ENCODE measurements at places on chromosomes 11 and 22.

- no peak for DNase-seq
These were observed 1412.2 kb downstream of the BRD1 start for GRCh38 chr22:48415520-48415919.

DNA sequence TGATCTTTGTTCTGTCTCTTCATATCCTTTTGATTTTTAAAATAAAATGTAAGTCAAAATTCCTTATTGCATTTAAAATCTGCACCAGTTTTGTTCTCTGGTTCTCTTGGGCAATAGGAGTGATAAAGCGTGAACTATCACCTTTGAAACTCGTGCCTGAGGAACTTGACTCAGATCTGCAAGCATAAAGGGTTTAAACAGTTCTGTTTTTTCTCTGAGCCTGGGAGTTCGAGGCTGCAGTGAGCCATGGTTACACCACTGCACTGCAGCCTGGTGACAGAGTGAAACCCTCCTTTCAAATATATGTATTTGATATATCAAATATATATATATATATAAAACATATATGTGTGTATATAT lies 38.9 kb upstream of the CLMP start:
- DNase-seq, result no peak

DNA sequence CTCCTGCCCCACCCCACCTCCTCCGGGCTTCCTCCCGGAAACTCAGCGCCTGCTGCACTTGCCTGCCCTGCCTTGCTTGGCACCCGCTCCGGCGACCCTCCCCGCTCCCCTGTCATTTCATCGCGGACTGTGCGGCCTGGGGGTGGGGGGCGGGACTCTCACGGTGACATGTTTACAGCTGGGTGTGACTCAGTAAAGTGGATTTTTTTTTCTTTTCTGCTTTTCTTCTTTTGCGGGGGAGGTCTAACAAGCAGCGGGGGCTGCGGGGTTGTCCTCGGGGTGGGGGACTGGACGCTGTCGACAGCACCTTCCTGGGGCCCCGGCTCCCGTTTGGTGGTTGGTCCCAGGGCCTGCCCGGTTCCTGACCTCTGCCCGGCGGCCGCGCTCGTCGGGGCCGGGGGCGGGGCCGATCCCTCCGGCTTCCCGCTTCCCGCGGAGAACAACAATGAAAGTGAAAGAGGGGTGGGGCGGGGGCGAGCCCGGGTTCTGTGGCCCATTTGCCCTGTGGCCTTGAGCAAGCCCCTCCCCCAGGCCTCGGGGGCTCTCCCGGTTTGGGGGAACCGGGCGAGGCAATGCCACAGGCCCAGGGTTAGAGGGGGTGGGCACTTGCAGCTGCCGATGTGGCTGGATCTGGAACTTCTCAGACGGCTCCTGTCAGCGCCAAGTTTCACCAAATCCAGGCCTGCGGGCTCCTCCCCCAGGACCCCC lies 975 bp upstream of the MDK start:
- DNase-seq, result peak; percentile 78

GRCh38 chr11:44802347-44802746 lies 75.6 kb downstream of the TSPAN18 start:
- DNase-seq, result no peak

GRCh38 chr11:3127706-3128355 lies 37.3 kb downstream of the OSBPL5 start:
- no peak for DNase-seq

DNA sequence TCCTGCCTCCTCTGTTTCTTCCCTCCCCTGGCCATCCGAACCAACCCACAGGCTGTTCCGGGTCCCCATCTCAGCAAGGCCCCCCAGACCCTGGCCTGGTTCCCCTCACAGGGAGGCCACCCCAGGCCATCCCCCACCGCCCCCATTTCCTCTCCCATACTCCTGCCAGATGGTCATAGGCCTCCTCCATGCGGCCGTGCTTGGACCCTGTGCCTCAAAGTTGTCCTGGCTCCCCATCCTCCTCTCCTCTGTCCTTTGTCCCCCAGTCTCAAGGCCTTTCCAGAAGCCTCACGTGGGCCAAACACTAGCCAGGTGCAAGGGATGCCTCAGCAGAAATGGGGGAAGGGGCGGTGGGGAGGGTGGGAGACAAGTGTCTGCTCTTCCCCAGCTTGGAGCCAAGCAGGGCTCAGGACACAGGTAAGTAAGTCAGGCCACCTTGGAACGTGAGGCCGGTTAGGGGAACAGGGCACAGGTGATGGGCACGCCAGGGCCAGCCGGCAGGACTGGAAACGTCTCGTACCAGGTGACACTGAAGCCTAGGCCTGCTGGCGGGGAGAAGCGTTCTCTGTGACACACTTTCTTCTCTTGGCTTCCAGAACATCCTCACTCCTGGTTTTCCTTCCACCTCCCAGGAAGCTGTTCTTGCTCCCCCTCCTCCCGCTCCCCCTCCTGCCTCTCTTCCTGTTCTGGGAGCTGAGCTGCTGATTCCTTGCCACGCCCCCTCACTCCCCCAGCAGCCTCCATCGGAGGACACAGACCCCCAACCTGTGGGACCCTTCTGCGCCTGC lies 31.5 kb upstream of the SLC22A12 start:
- no peak for DNase-seq

GRCh38 chr11:64064374-64065140 lies 28.8 kb downstream of the FLRT1 start:
- DNase-seq, result no peak

GRCh38 chr11:58097437-58097836 lies 27.9 kb downstream of the OR9I1 start:
- DNase-seq, result no peak

DNA sequence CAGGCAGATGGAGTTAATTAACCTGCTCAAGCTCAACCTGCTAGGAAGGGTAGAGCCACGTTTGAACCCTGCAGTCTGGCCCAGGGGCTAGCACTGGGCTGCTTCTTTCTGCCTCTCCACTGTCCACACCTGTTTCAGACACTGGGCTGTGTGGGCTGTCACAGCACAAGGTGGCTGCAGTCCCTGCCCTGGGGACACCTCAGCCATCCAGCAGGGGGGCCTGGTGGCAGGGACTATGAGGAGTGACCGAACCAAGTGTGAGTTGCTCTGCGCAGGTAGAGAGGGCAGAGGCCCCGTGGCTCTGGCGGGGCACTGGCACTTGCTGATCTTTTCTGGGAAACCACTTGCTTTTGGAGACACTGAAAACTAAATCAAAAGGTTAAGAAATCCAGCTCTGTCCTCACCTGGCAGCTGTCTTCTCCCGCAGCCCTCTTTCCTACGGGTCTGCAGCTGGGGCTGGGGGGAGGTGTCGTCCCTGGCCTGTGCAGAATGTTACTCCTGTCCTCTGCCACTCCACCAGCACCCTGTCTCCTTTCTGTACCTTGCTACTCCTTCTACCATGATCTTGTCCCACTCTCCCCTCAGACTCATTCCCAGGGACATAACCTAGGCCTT lies 5.8 kb downstream of the BAD start:
- DNase-seq, result no peak

DNA sequence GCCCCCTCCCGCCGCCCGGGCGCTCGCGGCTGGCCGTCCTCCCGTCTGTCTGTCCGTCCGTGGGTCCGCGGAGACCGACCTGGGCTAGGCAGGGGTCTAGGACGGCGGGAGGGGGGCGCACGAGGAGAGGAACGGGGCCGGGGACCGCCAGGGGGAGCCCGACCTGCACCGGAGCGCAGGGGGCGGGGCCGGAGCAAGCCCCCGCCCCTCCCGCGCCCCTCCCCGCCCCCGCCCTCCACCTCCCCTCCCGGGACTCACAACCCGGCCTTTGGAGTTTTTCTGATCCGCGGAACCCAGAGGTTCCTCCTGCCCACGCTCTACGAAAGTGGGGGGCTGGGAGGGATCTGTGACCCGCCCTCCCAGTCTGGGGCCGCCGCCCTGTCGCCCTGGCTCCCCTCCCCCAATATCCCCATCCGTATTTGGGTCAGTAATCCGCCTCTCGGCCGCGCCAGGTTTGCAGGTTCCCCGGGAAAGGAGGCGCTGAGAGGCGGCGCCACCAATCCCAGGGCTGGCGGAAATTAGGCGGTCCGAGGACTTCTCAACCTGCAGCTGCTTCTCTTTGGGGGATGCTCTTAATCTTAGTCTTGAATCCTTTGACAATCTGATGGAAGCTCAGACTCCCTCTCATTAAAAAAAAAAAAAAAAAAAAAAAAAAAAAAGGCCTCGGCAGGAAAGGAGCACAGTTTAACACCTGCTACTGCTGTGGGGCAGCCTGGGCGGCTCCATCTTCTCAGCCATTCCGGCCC lies 925 bp upstream of the KCNJ11 start:
- DNase-seq, result peak; percentile 79

All from activated CD4-positive, alpha-beta T cell treated with anti-CD3 and anti-CD28 coated beads for 48 hours (primary cell).